CD4-positive, alpha-beta T cell treated with Interleukin-6 at 100 ng/mL for 8 hours (primary cell): ENCODE measurements at places on chromosomes 1 and 21.

- DNase-seq = no peak
Observed at GRCh38 chr1:20368866-20369470, 78.3 kb downstream of the VWA5B1 start.

DNA sequence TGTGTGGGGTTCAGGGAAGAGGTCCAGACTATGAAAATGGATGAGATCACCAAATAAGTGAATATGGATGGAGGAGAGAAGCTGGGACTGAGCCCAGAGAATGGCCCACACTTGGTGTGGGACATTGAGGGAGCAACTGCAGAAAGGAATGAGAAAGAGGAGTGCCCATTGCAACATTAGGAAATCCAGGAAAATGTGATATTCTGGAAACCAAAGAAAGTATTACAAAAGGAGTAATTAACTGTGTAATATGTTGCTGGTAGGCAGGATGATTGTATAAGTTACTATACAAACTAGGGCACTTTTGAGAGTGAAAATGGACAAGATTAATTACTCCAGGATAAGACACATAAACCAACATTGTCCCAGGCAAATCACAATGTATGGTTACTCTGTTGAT is 59.8 kb upstream of the ARTN start:
- DNase-seq = no peak

DNA sequence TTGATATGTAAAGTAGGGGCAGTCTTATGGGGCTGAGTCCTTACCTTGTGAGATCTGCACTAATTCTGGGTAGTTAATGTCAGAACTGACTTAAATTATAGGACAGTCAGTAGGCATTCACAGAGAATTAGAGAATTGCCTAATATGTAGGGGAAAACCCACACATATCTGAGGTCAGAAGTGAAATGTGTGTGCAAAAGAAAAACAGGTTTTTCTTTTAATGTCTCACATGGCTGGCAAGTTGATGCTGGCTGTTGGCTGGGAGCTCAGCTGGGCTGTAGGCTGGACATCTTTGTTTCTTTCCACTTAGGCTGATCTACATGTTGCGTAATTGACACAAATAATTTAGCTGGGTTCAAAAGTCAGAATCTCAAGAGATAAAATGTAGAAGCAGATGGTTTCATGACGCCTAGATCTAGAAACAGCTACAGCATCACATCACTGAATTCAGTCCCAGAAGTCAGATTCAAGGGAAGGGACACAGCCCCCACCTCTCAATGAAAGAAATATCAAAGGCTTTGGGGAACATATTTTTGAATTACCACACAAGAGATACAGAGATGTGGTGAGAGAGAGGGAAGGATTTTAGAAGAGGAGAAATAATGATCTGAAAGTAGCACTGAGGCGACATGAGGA is 98.9 kb downstream of the TNFSF18 start:
- DNase-seq = no peak

DNA sequence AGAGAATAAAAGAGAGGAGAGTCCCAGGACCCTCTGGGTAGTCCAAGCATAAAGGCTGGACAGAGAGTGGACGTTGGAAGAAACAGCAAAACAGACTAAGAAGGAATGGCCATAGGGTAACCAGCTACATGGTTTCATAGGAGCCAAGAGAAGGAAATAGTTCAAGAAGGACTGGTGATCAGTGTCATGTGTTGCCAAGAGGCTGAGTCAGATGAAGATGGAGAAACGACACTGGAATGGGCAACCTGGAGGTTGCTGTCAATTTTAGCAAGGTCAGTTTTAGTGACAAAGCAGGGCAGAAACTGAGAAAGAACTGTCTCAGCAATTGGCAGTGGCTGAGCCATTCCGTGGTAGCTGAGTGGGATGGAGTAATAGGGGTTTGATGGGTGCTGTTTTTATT is 41.4 kb downstream of the HMGB4 start:
- DNase-seq = no peak

GRCh38 chr1:240802271-240802670 is 190.3 kb upstream of the GREM2 start:
- DNase-seq = no peak

DNA sequence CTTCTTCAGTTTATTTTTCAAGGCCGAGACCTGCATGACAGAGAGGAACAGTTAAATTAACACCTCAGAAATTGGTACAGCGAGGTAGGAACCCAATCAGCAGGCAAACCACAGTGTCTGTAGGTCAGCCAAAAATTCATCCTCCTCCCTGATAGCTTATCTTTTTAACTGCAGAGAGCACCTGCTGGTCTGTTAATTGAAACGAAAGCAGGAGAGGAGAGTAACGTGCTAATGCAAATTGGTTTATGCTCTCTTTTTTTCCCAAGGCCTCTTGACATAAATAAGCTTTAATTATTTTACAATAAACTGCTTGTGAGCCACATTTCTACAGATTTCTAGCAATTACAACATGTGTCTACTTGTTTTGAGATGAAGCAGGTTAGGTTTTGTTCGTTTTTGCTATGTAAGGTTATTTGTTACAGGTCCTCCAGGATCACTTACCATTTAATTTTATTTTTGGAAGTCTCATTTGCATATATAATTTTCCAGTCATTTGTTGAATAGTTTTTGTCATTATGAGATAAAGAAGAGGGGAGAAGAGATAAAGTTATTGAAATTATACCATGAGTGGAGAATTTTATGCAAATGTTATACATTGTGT is 179.9 kb downstream of the DENND1B start:
- DNase-seq = no peak

DNA sequence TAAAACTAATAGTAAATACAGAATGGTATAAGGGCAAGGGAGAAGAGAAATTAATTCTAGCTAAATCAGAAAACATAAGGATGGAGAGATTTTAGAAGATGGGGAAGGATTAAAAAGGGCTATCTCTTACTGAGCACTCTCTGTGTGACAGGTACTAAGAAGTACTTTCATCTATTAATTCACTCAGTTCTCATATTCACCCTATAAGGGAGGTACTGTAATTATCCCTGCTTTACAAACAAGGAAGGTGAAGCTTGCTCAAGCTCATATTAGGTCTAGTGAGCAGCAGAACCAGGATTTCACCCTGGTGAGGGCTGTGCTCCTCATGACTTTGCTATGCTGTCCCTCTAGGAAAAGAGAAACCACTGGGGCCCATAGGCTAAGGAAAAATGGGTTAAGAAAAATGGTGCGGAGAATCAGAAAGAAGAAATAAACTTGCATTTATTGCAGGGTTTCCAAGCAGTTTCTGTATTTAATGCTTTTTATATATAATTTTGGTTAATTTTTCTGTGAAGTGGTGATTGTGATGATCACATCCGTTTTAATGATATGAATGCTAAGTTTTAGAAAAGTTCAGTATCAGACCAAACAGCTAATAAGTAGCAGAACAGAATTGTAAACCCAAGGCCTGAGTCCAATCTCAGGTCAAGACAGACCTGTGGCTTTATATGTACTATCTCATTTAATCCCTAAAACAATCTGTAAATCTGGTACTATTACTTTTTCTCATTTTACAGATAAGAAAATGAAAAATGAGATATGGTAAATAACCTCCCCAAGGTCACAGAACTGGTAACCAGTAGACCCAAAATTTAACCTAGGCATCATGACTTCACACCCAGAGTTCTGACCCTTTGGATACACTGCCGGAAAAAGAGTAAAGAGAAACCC is 1.7 kb downstream of the PCNX2 start:
- DNase-seq = no peak

- DNase-seq = no peak
Observed at GRCh38 chr21:31346256-31346821, 2.3 kb upstream of the TIAM1 start.
